ENCODE measurements at places on chromosomes 6 and 20.

DNA sequence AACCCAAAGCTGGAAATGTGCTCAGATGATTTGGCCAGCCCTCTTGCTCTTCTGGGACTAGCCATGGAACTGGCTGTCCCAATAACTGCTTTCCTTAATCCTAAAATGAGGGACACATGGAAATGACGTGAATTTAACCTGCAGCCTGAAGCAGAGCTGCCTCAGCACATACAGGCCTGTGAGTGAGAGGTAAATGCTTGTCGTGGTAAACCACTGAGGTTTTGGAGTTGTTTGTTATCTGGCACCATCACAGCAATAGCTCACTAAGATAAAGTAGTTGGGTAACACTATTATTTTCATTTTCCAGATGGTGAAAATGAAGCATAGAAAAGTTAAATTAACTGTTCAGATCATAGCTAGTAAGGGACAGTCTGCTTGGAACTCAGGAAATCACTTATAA, 333.4 kb upstream of the CHD6 start:
- DNase-seq = no peak

DNA sequence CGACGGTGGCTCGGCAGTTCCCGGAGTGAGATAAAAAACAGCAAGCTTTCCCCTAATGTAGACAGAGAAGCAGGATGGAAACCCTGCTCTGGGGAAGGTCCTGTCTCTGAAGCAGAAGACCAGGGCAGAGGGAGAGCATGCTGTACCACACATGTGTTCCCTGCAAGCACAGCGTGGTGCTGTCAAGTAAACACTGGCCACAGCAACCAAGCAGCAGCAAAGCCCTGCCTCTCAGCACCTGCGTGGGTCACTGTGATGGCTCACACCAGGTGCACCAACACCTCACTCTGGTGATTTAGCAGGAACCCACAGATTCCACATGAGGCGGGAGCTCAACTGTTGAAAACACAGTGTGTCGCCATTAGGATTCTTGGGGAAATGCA, 65.2 kb upstream of the TXNDC5 start:
- DNase-seq = no peak

DNA sequence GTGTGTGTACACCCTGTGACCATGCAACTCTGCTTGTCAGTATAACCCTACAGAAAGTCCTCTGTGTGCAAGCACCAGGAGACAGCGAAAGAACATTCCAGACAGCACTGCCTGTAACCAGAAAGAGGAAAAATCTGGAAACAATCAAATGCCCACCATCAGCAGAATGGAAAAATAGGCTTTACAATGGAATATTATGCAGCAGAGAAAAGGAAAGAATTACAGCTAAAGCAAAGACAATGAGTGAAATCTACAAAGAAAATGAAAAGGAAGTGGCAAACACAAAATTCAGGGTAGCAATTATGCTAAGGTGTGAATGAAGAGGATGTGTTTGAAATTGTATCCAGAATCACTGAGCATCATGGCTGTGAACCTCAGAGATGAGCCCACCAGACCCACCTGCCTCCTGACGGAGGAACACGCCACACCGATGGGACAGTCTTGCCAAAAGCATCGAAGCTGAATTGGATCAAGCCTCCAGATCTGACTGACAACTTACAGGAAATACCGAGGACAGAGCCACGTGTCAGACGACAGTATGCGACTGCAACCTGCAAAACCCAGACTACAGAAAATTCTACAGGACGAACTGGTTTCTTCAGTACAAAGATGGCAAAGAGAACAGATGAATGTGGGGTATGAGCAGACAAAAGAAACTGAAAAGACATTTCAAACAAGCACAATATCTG, 133.2 kb downstream of the NFATC2 start:
- no peak for DNase-seq

DNA sequence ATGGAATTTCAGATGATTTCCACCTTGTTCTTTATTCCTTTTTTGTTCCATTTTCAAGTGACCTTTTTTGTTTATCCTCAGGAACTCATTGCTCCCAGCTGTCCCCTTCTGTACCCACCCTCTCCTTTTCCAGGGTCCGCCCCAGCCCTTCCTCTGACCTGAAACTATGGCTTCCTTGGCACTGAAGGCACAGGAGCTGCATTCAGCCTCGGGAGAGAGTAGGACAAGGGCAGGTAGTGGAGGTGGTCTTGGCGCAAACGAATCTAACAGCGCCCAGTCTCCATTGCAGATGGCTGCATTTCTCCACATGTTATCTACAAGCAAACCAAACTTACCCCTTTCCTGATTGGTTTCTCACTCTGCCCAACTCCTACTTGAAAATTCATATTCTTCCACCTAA, 8.8 kb upstream of the ULBP2 start:
- DNase-seq = no peak

- DNase-seq = no peak
Measured at GRCh38 chr6:85250586-85251220, 199.2 kb upstream of the NT5E start.

GRCh38 chr20:48750941-48751635, 76.7 kb downstream of the PREX1 start:
- DNase-seq = no peak

Measured in gastrocnemius medialis (tissue), 4 donors.